ENCODE measurements at places on chromosomes 1 and 21.

DNA sequence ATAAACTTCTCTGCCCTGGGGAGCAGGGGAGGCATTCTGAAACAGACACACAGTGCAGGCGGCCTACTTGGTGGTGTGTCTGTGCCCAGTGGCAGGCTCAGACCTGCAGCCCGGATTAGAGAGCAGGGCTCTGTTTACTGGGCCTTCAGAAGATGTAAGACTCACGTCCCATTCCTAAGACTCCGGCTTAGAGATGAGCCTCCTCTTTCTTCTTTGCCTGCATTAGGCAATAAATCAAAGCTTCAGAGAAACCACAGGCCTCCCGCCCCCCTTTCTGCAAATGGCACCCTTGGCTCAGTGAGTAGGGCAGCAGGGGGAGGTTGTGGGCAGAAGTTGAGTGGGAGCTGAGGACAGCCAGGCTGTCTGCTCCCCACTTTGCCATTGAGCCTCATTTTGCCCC, 35.8 kb downstream of the LGR6 start:
- DNase-seq, result no peak

DNA sequence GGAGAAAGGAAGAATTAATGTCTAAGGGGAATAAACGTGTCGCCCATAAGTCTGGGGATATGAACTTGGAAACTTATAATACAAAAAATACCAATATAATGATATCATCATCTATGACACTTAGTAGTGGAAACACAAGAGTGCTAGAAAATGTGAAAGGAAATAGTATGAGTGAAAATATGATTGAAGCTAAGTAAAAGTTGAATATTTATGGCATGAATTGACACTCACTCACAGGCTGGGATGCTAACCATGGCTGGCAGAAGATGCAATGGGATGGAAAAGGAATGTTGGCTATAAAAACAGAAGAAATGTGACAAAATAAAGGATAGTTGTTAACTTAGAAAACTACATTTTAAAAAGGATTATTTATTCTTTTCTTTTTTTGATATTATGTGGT, 120.1 kb downstream of the XPR1 start:
- DNase-seq, result no peak

DNA sequence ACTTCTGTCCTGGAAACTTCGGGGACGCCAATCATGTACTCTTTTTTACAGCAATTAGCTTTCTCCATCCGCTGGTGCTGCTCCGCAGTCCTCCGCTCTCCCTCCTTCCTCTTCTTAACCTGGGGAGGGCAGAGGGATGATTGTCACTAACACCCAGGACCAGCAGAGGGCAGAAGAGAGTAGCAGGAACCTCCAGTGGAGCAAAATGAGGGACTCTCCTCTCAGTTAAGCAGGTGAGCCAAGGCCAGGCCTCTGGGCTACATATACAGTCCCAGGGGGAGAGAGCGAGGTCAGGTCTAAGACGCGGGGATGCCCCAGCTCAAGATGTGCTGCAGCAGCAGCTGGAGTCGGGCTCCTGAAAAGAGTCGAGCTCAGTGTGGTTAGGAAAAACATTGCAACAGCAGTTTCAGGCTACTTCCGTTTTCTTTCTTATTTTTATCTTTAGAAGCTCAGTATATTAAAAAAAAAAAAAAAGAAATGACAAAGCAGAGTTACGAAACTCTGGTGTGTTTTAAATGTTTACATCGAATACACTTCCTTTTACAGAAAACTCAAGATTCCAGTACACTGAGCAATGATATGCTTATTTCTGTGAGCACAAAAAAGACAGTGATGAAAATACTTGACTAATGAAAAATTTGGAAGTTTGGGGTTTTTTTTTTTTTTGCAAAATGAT, 25.7 kb upstream of the NLRP3 start:
- peak; percentile 76 for DNase-seq

DNA sequence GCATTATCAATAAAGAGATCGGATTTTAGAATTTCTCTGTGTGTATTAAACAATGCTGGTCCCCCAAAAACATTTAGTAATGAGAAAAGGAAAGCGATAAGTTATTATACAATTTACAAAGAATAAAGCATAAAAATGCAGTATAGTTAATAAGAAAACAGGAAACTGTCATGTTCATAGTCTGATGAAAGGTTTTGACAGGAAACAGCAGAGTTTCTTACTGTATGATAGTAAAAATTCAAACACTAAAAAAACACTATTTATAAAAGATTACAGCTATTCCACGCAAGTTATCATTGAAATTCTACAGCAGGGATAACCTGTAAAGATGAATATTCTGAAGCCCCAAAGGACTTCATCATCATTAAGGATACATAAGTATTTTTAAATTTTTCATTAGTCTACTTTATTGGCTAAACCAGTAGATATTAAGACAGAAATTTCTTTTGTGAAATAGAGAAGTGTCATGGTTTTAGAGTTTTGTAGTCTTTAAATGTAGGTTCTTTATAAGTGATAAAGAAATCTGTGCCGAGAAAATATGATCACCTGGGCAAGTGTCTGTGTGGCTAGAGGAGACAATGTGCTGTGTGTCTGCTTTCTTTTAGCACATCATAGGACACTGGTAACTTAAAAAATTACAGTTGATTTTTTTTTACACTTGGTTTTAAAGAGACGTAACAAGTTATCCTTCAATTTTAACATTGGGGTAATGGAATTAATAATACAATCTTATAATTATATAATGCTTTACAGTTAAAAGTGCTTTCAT, 49.7 kb upstream of the GFI1 start:
- no peak for DNase-seq

GRCh38 chr1:197775282-197776262, at the start of gene DENND1B:
TSS of gene DENND1B (minus strand) at chr1:197775480. CDS start at chr1:197775155, 325 bp downstream.
- peak; percentile 59 for DNase-seq

GRCh38 chr1:25243907-25244306, 3.3 kb downstream of the RSRP1 start:
- DNase-seq, result no peak

- peak; percentile 46 for DNase-seq
Measured at GRCh38 chr1:147541672-147542568, 619 bp downstream of the BCL9 start.

- DNase-seq, result no peak
Measured at GRCh38 chr1:206472454-206472853, 2.2 kb downstream of the IKBKE start.

DNA sequence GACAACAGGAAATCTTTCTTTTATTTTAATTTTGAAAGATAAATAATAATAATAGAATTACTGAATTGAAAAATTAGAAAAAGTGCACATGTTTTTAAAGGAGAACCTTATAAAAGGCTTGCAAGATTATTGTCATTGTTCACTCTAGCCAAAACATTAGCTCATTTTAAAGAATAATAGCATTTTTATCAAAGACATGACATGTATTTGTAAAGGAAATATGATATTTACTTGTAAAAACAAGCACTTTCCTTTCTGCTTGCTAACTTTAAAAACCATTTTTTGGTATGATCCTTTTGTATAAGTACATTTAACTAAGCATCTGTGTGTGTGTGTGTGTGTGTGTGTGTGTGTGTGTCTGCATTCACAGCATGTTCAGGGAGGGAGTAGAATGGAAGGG, 156.3 kb upstream of the C1orf87 start:
- no peak for DNase-seq

DNA sequence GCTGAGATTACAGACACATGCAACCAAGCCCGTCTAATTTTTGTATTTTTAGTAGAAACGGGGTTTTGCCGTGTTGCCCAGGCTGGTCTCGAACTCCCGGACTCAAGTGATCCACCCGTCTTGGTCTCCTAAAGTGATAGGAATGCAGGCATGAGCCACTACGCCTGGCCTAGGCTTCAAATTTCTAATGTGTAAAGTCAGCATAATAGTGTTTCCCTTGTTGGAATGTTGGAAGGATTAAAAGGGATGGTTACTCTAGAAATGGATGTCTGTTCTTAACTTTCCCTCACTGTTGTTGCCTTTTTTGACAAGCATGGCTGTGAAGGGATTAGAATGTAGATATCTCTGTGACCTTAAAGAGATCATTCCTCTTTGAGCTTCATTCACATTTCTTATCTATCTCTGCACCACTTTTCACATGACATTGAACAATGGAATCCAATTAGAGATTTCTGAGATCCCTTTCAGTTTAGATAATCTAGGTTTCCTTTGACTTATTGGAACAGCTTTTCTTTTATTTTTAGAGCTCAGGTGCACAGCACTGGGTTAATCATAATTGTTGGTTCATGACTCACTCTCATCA, 33.7 kb downstream of the NFASC start:
- no peak for DNase-seq

GRCh38 chr21:41900401-41900800, 21.3 kb upstream of the PRDM15 start:
- no peak for DNase-seq

DNA sequence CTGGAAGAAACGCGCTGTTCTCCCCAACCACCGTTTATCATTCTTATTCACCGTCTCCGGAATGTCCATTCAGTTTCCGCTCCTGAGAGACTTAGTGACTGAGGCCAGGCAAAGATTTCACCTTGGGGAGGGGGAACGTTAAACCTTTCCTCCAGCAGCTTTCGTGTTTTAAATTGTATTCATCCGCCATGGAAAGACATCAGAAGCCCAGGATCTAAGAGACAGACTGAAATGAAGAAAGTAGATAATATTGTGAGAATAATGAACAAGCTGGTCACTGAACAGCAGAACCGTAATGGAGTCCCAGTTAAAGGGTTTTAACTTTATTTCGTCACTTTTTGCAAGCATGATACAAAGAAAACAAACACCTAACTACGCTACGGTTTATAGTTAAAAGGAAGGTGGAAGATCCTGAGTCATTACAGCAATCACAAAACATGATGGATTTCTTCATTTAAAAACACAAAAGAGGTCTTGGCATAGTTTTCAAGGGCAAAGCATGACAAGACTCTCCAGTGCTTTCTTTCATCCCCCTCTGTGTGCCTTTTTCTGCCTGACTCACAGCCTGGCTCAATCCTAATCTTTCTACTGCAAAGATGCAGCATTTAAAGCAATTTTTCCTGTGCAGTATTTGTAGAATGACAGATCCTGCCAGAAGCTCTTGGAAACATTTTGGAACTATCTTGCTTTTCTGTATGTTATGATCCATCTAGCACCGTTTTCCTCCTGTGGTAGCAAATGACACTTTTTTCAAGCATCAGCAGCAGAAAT, 722 bp upstream of the SLC19A2 start:
- peak; percentile 35 for DNase-seq

GRCh38 chr1:9212735-9213134, 21.8 kb upstream of the H6PD start:
- no peak for DNase-seq

- DNase-seq, result no peak
Measured at GRCh38 chr1:165287329-165287728, 69.2 kb downstream of the LMX1A start.

DNA sequence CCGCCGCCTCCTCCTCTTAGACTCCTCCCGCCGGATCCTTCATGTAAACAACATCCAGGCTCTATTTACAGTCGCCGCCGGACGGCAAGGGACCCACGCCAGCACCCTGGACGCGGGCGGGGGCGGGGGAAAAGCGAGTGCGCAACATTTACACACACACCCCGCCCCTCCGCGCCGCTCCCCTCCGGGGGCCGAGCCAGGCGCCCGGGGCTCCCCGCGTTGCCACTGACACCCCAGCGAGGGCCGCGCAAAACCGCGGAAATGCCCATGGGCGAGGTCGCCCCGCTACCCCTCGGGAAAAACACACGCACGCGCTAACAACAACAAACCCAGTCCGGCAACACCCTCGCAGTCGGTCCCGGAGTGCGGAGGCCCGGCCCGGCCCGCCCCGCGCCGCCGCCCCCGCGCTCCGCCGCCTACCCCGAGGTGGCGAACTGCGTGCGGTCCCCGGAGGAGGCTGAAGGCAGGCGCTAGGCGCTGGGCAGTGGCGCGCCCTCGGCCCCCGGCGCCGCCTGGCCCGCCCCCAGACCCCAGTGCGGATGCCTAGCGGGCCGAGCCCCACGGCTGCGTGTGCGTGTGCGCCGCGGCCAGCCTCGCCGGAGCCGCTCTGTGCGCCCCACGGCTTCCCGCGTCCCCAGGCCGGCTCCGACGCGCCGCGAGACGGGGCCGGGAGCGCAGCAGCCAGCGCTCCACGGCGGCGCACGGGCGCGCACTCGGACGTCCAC, 81.1 kb upstream of the AK4 start:
- peak; percentile 62 for DNase-seq

DNA sequence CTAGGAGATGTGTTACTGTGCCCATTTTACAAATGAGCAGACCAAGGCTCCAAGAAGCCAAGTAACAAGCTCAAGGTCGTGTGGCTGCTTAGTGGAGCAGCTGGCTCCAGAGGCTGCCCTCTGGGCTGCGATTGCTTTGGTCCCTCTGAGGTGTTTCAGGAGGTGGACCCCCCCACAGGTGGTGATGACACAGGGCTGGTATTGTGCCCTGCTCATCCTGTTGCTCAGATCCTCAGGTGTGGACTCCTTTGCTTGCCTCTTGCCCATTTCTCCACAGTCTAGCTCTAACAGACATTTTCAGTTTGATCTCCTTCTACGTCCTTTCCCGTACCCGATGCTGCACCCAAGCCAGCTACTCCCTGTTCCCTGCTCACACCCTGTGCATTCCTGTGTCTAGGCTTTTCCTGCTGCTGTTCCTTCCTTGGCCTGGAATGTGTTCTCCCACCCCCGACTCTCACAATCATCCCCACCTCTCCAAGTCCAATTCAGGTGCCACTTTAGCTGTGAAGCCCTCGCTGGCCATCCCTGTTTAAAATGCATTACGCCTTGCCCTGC, 28.1 kb upstream of the GRHL3 start:
- no peak for DNase-seq

- DNase-seq, result no peak
Measured at GRCh38 chr1:183870351-183871077, 65.6 kb downstream of the RGL1 start.

DNA sequence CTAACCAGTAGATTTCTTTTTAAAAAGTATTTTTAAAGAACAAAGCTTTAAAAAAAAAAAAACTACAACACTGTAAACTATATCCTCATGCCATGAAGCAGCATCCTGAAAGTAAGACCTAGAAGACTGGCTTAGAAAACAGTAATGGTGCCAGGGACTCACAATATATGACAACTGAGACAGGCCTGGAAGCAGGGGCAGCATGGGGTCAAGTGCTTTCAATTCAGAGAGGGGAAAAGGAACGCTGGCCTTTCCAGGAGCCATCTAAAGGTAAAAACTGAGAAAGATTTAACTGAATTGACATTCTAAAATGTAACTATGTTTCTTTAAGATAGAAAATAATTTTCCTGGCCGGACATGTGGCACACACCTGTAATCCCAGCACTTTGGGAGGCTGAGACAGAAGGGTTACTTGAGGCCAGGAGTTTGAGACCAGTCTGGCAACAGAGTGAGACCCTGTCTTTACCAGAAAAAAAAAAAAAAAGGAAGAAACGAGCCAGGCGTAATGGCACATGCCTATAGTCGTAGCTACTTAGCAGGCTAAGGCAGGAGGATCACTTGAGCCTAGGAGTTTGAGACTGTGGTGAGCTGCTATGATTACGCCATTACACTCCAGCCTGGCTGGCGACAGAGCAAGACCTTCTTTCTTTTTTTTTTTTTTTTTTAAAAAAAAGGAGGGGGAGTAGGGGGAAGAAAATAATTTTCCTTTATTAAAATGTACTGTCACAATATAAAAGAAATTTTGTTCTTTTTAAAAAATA, 54.1 kb downstream of the SLC35D1 start:
- DNase-seq, result no peak

DNA sequence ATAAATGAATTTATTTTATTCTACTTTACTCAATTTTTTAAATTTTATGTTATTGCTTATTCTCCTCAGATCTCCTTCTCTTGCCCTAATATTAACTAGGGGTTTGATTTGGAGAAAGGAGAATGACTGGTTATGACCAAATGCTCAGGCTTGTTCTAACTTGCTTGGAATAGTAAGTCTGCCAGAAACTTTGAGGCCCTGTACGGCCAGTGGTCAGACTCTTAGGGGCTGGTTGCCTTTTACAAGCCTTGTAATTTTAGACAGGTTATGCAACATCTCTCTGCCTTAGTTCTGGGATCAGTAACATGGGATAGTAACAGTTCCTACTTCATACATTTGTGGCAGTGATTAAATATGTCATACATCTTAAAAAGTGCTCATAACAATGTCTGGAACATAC, 279.5 kb downstream of the DUSP10 start:
- no peak for DNase-seq

Measured in ACHN (cell line).